NB4 (cell line): ENCODE measurements at places on chromosomes 2 and 18.

GRCh38 chr2:161234627-161235026 lies 73.6 kb upstream of the PSMD14 start:
- no peak for DNase-seq

DNA sequence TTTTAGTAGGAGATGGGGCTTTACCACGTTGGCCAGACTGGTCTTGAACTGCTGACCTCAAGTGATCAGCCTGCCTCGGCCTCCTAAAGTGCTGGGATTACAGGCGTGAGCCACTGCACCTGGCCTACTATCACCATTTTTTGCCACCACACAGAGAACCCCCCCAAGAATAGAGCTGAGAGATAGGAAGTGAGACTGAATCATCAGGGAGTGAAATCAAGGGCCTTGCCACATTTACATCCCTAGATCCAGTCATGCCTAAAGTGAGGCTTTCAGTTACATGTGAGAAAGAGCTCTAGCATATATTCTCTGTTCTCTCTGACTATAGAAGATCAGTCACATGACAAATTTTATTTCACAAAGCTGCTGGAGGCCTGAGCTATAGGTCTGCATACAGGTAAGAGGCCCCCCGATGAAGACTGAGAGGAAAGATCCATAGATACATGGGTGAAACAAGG lies 28.0 kb upstream of the KCMF1 start:
- no peak for DNase-seq

GRCh38 chr2:19137433-19137832 lies 221.0 kb downstream of the OSR1 start:
- no peak for DNase-seq

GRCh38 chr2:160993654-160994061 lies 166.6 kb upstream of the TANK start:
- no peak for DNase-seq

GRCh38 chr2:127675331-127676261 lies at the start of gene LIMS2:
TSS of gene LIMS2 (minus strand) at chr2:127675530. CDS start at chr2:127675024, 506 bp downstream.
- DNase-seq, result no peak

GRCh38 chr18:8765783-8766463 lies 60.6 kb downstream of the MTCL1 start:
- DNase-seq, result no peak
